ENCODE measurements at places on chromosomes 16 and 17.

- DNase-seq: no peak
These were observed 4.3 kb downstream of the SDK2 start for GRCh38 chr17:73639932-73640331.

- no peak for DNase-seq
These were observed 14.8 kb downstream of the SGCA start for GRCh38 chr17:50180620-50181019.

GRCh38 chr16:80948886-80949493, 57.7 kb downstream of the CMC2 start:
- DNase-seq: no peak

- DNase-seq: no peak
These were observed 233.0 kb upstream of the MAF start for GRCh38 chr16:79833559-79833958.

DNA sequence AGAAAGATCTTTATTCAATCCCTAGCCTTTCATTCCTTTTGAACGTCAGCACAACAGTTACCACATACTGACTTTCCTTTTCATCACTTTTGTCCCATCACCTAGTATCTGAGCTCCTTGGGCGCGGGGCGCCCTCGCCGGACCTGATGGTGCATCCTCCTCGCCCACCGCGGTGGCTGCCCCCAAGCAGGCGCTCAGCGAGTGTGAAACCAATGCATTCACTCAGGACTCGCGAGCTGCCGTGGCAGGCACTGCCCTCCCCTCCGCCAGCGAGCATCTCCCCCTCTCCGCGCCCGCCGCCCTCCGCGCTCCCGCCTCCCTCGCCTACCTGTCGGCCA, 756 bp downstream of the KLHL11 start:
- DNase-seq: no peak

- DNase-seq: no peak
These were observed 24.5 kb upstream of the TEKT1 start for GRCh38 chr17:6856051-6856450.

- DNase-seq: no peak
These were observed 99.9 kb downstream of the OR1D5 start for GRCh38 chr17:2963332-2964027.

GRCh38 chr16:65500919-65501318, 379.1 kb upstream of the CDH11 start:
- no peak for DNase-seq

DNA sequence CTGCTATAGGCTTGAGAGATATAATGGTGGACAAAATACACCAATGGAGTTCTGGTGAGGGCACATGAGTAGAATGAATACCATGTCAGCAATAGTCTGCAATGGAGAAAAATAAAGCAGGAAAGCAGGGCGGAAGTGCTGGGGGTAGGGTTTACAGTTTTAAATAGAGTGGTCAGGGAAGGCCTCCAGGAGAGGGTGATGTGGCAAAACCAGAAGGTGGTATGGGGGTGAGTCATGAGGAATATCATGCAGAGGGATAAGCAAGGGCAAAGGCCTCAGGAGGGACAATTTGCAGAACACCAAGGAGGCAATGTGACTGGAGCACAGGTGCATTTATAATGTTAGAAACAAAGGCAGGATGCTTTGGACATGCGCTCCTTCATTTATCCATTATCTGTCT, 102.0 kb downstream of the ITFG1 start:
- no peak for DNase-seq

- DNase-seq: no peak
These were observed 59.3 kb upstream of the BRD7 start for GRCh38 chr16:50428116-50428515.

DNA sequence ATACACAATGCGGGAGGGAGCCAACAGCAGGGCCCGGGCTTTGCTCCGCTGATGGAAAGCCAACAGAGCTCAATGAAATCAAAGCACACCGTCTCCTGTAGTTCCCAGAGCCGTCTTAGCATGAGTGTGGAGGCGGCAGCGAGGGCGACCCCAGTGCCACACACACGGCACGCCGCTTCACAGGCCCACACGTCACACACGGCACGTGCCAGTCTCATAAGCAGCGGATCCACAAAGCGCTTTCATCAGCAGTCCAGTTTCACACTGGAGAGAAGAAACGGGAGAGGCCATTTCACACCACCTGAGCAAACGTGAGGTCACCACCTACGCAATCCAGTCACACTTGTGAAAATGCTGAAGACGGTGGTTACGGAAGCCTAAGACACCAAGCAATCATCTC, 34.8 kb downstream of the CYB5D2 start:
- no peak for DNase-seq

- no peak for DNase-seq
These were observed 38.9 kb downstream of the ST3GAL2 start for GRCh38 chr16:70399951-70400350.

GRCh38 chr17:49514071-49514721, 19.1 kb downstream of the NGFR start:
- DNase-seq: no peak

GRCh38 chr17:39563476-39563875, 44.2 kb downstream of the NEUROD2 start:
- DNase-seq: no peak

GRCh38 chr17:43667947-43668348, 6.2 kb upstream of the MEOX1 start:
- DNase-seq: no peak

DNA sequence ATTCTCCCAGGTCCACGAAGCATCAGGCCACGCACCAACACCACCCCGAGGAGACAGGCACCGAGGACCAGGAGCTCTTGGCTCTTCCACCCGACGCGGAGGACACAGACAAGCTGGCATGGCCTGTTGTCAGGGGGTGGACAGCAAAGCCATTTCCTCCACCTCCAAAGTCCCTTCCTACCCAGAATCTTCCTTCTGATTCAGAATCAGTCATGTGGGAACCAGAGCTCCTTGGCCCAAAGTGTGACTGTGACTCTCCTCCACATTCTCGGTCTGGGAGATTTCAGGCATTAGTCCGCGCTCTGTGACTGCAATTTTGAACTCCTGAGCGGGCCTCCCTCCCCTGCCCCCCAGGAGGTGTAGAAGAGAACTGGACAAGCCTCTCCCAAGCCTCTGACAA, 9.2 kb downstream of the DNAH17 start:
- no peak for DNase-seq

DNA sequence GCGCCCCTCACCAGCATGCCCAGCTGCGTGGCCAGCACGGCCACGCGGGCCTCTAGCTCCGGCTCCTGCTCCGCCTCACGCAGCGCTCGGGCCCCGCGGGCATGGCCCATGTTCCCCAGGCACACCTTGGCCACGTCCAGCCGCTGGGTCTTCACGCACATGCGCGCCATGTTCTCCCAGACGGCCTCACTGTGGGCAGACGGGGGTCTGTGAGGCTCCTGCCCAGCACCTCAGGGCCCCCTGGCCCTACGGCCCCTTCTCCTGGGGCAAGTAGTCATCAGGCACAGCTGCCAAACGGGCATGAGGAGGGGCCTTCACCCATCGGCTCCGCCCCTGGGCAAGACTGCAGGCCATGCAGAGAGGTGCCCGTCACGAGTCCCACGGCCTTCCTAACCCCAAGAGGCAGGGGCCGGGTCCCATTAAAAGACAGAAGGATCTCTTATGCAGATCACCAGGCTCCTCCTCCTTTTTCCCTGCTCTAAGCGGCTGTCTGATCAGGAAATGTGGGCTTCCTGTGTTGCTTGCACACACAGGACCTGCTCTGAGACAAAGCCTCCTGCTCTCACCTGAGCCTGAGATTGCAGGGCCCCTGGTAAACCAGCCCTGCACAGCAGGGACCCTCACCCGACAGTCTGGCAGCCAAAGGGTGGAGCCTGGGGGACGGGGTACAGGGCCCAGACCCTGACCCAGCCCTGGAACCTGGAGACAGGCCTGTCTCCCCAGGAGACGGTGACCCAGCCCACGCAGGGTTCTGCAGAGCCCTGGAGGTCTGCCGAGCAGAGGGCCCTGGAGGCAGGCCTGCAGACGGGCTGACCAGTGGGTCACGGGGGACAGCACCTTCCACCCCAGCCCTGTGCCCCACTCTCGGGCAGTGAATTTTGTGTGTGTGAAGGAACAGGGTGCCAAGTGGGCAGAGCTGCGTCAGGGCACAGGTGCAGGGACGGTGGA, 6.6 kb upstream of the TMEM204 start:
- DNase-seq: no peak

GRCh38 chr16:1333854-1334700, 632 bp downstream of the BAIAP3 start:
- no peak for DNase-seq

DNA sequence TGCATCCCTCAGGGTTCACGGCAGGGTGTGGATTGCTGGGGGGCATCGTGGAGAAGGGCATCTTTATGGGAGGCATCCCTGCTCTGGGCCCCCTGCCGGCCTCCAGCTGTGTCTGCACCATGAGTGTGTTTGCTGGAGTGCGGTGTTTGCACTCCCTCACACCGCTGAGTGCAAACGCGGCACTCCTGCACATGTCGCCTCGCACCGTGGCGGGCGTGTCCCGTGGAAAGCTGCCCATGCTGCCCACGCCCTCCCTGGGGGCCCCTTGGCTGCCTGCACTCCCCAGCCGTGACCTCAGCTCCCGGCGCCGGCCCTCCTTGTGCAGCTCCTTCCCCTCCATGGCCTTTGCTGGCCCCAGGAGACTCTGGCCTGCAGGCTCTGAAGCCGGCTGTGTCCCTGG, 74.6 kb upstream of the ZNF750 start:
- DNase-seq: no peak

DNA sequence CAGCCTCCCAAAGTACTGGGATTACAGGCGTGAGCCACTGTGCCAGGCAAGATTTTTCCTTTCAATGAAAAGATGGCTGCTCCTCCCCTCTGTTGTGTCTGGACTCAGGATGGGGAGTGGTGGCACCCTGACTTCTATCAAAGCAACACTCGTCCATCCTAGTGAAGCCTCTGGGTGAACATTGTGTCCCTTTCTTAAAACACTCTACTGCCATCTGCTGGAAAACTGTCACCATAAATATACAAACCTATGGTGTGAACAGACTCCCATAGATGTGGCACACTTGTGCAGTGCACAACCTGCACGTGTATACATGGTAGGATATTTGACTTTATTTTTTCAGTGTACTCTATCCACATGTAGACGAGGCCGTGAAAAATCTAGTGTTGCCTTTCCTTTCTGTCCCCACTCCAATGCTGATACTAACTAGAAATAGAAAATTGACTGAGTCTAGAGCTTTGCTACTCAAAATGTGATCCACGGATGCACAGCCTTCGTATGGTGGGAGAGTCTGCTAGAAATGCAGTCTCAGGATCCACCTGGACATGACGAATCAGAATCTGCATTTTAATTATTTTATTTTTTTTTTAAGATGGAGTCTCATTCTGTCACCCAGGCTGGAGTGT, 55.9 kb upstream of the PLCG2 start:
- DNase-seq: no peak

DNA sequence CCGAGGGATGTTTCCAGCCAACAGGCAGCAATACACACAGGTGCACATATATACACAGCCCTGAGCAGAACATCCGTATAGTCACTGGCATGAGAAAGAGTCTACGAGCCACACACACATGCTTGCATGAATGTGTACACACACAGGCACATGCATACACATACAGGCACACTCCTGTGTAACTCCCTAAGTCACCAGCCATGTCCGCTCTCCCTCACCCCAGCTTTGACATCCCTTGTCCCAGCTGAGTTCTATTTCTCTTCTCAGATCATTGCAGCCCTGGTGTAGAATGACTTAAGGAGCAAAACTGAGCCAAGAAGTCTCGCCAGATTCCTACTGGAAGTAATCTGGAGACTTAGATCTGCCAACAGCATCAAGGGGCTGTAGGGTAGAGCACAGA, 13.1 kb downstream of the CDRT4 start:
- no peak for DNase-seq

Measured in activated CD4-positive, alpha-beta T cell treated with anti-CD3 and anti-CD28 coated beads, Interleukin-2, amount 50 U/mL, for 4 hours (primary cell).